NCI-H774 (cell line): ENCODE measurements at places on chromosomes 2 and 18.
A peak's percentile ranks its signal among the peaks of the same experiment; 100 is the strongest.

DNA sequence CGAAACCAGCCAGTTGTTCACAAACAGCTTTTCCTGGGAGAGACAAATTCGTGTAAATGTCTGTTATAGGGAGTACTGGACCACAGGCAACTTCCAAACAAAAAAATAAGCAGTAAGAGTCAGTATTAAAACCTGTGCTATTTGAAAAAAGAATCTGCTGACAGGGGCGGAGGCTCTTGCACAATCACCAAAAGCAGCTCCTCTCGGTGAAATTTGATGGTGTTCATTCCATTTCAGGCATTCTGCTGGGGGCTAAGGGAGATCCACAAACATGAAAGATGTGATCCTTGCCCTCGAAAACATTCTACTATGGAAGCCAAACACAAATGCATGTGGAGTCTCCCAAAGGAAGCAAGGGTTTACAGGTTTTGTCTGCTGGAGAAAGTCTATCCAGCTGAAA is 45.0 kb downstream of the TFCP2L1 start:
- no peak for DNase-seq

DNA sequence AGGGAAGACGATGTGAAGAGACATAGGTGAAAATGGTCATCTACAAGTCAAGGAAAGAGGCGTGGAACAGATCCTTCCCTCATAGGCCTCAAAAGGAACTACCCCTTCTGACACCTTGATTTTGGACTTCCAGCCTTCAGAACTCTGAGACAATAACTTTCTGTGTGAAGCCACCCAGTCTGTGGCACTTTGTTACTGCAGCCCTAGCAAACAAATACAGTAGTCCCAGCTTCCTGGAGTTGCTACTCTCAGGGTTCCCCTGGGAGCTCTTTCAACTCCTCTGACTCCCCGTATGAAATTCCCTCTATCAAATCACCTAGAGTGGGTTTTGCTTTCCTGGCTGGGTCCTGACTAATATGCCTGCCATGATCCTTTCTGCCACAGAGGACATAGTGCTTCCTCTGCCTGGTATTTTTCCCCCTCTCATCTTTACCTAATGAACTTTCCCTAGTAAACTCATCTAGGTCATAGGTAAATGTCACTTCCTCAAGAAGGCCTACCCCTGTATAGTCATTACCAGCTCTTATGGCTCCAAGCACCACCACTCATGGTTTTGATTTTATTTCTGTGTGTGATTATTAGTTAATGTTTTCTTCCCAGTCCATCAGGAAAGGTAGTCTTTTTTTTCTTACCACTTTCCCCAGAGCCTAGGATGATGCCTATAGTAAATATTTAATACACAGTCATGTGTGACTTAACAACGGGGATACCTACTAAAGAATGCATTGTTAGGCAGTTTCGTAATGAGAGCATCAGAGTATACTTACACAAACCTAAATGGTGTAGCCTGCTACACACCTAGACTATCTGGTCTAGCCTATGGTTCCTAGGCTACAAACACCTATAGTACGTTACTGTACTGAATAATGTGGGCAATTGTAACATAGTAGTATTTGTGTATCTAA is 111.5 kb upstream of the LGALSL start:
- DNase-seq, result no peak

GRCh38 chr2:236782938-236783337 is 213.3 kb downstream of the ACKR3 start:
- DNase-seq, result no peak

DNA sequence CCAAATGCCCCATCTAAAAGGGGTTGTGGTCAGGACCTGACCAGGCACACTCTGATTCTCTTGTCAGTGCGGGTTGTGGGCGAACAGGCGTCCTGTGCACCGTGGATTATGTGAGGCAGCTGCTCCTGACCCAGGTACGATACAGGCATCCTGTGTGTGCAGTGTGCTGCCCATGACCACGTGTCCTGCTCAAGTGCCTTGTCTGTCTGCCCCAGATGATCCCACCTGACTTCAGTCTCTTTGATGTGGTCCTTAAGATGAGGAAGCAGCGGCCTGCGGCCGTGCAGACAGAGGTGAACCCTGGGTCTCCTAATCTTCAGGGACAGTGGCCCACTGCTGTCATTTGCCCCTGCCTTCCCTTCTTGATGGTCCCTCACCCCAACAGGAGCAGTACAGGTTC is 14.6 kb downstream of the PTPN18 start:
- no peak for DNase-seq

GRCh38 chr2:226799976-226800940 is 638 bp upstream of the IRS1 start:
- DNase-seq, result no peak

DNA sequence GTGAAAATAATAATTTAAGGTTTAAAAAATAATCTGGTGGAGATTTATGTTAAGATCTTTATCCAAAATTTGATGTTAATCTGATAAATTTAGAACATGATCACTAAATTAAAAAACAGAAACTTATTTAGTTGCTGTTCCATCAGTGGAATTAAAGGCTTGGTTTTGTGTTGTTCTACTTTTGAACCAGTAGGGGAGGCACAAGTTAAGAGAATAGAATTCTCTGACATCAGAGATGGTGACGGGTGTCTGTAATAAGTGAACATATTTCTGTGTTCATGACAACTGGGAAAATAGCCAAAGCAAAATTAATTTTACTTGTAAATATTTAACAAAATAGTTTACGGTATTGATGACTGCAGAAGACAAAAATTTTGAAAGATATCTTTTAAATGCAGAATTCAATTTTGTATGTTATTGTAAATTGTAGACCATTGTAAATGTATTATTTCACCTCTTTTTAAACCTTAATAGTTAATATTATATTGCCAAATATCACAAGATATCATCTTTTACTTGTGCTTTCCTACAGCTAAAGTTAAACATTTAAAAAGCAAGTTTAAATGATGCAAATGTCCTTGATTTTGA is 106.0 kb downstream of the UBR3 start:
- DNase-seq, result peak; percentile 43

- no peak for DNase-seq
These were observed 19.5 kb upstream of the HES6 start for GRCh38 chr2:238259061-238260020.

- no peak for DNase-seq
These were observed 395.2 kb downstream of the RAD51AP2 start for GRCh38 chr2:17122887-17123501.

GRCh38 chr2:181393472-181393871 is 63.7 kb upstream of the ITGA4 start:
- no peak for DNase-seq

GRCh38 chr2:68190991-68191731 is 33.5 kb downstream of the PNO1 start:
- no peak for DNase-seq

- no peak for DNase-seq
These were observed 140.6 kb downstream of the PID1 start for GRCh38 chr2:229130522-229130921.

- no peak for DNase-seq
These were observed 203.5 kb downstream of the SEPTIN10 start for GRCh38 chr2:109410039-109410815.

DNA sequence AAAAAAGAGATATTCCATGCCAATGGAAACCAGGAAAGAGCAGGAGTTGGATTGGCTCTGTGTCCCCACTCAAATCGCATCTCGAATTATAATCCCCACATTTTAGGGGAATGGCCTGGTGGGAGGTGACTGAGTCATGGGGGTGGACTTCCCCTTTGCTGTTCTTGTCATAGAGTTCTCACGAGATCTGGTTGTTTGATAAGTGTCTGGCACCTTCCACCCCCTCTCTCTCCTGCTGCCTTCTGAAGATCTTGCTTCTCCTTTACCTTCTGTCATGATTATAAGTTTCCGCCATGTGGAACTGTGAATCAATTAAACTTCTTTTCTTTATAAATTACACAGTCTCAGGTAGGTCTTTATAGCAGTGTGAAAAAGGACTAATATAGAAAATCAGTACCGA is 355.6 kb downstream of the NBAS start:
- no peak for DNase-seq

- DNase-seq, result peak; percentile 62
These were observed 52.0 kb upstream of the CALCRL start for GRCh38 chr2:187499941-187500532.

GRCh38 chr18:47901624-47902362 is 28.7 kb downstream of the SMAD2 start:
- no peak for DNase-seq

GRCh38 chr2:113692698-113693428 is 63.6 kb downstream of the SLC35F5 start:
- DNase-seq, result no peak

GRCh38 chr18:2879889-2880288 is 33.1 kb downstream of the EMILIN2 start:
- DNase-seq, result no peak

DNA sequence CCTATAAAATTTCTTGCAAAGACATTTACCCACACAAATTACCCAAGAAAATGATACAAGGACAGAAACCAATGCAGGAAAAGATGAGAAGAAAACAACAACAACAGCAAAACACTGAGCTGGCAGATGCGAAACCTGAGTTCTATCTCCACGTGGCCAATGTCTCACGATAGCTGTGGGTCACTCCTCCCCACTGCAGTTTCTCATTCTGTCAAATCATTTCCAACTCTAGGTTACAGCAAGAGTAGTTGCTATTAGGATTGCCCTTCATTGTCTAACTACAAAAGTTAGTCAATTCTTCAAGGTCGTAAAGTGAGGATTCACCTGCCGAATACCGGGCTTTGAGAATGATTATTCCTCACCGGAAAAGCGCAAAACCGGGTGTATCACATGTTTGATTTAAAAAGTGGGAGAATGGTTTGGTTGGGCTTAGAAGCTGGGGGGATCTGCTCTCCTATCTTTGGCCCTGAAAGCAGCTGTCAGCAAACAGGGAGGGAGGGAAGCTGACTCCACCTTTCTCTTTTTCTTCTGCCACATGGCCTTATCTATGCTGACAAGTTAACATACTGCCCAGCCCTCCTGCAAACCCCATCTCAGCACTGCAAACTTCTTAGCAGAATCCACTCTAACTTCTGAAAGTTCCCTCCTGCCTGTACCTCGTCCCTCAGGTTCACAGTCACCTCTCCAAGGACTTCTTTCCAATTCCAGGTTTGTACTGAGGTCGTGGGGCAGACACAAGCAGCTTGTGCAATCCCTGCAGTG is 473.0 kb downstream of the SOX11 start:
- DNase-seq, result no peak

DNA sequence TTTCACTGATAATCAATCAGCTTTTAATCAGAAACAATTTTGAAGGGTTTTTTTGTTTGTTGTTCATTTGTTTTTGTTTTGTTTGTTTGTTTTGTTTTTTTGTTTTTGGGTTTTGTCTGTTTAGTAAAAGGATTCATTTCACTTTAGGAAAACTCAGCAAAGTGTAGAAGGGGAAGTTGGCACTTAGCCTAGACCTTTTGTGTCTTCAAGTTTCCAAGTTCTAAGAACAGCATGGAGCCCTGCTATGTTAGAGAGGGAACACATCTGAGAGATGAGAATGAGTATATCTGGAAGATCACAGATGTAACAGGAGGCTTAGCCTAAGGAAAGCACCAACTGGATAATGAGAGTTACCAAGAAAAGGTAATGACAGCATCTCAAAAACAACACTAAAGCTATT is 501.5 kb downstream of the ERBB4 start:
- no peak for DNase-seq

GRCh38 chr2:160432633-160433032 is 61.0 kb downstream of the RBMS1 start:
- DNase-seq, result no peak

DNA sequence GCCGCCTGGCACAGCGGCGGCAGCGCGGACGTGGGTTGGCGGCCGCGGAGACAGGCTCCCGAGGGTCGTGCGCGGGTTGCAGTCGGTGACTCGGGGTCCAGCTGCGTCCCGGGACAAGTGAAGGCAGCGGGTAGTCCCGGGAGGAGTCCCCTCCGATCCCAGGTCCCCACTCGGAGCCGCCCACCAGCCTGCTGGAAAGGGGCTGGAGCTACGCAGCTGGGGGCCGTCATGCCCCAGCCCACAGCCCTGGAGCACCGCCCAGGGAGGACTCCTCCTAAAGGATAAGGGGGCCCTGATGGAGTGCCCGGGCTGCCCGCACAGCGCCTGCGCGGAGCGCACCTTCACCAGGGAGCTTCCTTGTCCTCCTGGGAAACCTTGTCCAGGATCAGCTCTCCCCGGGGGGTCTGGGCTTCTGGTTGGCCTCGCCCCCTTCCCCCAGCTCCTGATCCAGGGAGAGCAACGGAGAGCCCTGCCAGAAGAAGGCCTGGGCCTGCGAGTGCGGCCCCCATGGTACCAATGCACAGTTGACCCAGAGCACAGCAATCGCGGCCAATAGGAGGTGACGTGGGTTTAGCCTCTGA is 25.9 kb upstream of the ALPP start:
- no peak for DNase-seq

- DNase-seq, result peak; percentile 53
These were observed 203.9 kb downstream of the MTX2 start for GRCh38 chr2:176473177-176473576.

- DNase-seq, result no peak
These were observed 107.2 kb downstream of the COL6A3 start for GRCh38 chr2:237306787-237307170.

DNA sequence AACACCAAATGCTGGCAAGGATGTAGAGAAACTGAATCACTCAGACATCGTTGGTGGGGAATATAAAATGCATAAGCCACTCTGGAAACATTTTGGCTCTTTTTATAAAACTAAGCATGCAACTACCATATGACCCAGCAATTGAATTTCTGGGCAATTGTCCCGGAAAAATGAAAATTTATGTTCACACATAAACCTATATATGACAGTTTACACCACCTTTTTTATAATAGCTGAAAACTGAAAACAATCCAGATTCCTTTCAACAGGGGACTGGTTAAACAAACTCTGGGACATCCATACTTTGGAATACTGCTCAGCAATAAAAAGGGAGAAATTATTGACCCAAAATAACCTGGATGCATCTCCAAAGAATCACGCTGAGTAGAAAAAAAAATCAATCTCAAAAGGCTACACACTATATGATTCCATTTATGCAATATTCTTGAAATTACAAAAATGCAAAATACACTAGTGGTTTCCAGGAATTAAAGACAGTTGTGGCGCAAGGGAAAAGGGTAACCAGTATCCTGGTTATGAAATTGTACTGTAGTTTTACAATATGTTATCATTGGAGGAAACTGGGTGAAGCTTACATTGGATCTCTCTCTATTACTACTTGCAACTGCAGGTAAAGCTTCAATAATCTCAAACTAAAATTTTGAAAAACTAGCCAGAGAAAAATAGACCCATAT is 130.2 kb upstream of the PID1 start:
- no peak for DNase-seq

DNA sequence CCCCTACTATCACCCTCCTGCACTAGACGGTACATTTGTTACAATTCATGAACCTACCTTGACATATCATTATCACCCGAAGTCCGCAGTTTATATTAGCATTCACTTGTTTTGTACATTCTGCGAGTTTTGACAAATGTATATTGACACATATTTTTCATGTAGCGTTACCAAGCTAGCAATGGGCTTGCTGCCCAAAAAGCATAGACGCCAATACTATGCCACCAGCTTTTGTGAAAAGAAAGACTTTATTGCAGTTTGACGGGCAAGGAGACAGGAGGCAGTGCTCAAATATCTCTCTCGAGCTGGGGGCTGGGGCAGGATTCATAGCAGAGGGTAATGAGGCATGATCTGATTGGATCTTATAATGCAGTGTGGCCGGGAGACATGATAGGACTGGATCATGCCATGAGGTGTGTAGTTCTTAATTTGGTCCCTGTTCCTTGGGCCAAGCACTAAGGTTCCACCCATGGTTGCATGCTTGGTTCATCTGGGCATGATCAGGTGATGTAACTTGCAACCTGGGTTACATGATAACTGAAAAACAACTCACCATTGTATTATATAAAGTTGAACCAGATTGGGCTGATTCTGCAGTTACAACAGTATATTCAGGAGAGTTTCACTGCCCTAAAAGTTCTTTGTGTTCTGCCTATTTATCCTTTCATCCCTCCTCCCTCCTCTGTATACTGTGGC is 162.3 kb downstream of the RTN4 start:
- no peak for DNase-seq
